GM12878 (cell line): ENCODE measurements at places on chromosomes 7 and 10.

GRCh38 chr10:18532881-18533535 is 118.4 kb downstream of the NSUN6 start:
- DNase-seq = no peak

- no peak for DNase-seq
These were observed 4.6 kb downstream of the CYP3A5 start for GRCh38 chr7:99674995-99675742.

- no peak for DNase-seq
These were observed 86.5 kb downstream of the TRIL start for GRCh38 chr7:28871631-28872030.

DNA sequence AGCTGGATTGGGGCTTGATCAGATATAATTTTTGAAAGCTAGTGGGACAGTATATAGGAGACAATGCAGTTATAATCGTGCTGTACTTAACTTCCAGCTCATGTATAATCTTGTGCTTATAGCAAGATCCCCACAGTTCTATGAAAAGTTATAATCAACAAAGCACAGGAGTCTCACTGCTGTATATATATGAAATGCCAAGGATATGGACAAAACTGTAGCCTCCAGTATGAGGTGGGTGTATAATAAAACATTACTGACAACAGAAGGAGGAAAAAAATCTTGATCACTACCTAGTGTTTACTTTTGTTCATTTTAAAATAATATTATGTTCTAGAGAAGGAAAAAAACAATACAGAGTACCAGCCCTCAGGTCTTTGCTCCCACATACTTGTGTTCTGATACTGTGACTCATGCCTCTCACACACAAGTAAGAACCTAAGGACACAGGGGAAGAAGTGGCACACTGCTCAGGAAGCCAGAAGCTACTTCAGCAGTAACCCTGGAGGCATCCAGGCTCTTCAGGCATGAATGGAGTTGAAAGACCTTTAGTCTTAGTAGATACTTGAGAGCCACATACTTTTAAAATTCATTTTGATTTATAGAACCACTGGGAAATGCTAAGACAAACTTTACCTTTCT is 265.7 kb upstream of the IMMP2L start:
- DNase-seq = no peak

DNA sequence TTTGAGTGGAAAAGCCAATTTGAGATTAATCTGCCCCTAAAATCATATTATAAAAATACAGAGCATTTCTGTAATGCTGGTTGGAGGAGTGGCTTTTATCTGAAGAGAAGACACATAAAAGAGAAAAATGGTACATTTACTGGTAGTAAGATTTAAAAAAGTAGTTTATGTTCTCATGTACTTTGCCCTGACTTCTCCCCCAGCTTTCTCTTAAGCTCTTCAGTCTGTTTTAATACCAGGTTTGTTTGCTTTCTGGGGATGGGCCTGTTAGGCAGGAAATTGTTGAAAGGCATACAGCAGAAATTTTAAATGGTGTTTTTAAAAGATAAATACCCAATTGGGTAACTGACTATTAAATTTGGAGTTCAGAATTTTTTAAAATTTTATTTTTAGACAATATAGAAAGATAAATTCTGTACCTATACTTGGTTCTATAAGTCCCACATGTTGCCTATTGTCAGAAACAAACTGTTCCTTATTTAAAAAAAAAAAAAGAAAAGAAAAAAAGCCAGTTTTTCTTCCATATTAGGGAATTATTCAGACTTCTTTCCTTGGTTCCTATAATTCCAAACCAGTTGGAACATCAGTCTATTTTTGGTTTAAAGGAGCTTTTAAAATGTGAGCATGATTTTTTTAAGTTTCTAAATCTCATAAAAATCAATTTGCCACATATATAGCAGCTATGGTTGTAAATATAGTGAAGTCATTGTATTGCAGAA is 136.6 kb downstream of the ARID5B start:
- no peak for DNase-seq

GRCh38 chr7:45404622-45405021 is 169.5 kb upstream of the ADCY1 start:
- DNase-seq = no peak

GRCh38 chr7:98073047-98073446 is 33.6 kb upstream of the LMTK2 start:
- DNase-seq = no peak

DNA sequence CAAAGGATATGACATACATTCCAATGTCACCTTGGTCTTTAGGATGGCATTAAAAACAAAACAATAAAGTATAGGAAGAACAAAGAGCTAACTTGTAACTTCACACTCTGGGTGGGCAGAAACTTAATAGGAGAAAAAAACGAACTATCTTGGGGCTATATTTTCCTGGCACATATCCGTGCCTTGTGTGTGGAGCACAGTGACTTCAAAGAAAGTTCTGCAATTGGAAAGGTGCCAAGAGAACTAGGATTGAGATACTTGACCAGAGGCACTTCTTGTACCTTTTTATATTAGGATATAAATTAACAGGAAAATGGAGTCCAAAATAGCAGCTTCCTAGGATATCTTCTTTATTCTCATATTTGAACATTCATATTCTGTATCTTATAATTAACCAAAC is 148.4 kb downstream of the SEMA3D start:
- DNase-seq = no peak

DNA sequence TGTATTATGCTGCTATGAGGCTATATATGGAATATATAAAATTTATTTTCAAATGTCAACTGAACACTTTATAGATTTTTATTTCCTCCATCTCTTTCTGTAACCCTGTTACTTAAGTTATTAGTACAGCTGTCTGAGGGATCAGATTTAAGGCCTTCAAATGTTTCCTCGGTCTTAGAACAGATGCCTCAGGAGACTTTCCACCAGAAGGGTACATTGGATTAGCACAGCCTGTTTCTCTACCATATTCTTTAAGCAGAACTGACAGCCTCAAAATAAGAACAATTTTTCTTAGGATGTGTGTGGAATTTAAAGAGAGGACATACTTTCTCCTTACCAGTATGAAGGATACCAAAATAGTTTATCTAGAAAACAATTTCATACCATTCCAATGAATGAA is 53.0 kb upstream of the HGF start:
- no peak for DNase-seq

GRCh38 chr10:5751601-5752253 is 61.5 kb downstream of the GDI2 start:
- no peak for DNase-seq

DNA sequence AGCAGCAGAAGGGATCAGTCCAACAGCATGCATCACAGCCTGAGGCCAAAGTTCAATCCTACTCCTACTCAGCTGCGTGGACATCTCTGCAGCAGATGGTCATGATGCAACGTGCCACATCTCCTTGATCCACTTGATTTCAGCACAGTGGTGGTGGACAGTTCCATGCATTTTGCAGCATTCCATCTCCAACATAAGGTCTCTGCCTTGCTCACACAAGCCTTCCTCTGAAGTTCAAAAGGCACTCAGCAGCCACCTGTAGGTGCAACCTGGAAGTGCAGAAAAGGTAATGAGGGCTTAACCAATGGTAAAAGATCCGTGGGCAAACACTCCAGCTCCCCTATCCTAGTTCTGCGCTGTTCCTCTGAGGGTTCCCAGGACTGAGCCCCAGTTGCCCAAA is 57.5 kb upstream of the CHCHD3 start:
- DNase-seq = no peak

GRCh38 chr10:43193496-43194080 is 55.3 kb downstream of the CSGALNACT2 start:
- DNase-seq = no peak

DNA sequence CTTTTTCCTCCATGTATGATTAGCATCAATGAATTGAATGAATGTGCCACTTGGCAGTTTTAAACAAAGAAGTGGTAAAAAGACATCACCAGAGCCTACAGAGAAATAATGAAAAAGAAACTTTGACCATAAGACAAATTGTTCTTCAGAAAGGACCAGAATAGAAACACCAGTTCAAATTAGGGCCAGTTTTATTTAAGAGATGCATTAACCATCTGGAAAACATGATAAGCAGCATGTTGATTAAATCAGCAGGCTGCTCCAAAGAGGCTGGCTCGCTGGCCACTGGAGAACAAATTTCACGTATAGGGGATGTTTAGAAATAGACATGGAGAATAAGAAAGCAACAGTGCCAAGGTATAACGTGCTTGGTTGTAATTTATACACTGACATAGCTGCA is 242.3 kb upstream of the AOAH start:
- no peak for DNase-seq

DNA sequence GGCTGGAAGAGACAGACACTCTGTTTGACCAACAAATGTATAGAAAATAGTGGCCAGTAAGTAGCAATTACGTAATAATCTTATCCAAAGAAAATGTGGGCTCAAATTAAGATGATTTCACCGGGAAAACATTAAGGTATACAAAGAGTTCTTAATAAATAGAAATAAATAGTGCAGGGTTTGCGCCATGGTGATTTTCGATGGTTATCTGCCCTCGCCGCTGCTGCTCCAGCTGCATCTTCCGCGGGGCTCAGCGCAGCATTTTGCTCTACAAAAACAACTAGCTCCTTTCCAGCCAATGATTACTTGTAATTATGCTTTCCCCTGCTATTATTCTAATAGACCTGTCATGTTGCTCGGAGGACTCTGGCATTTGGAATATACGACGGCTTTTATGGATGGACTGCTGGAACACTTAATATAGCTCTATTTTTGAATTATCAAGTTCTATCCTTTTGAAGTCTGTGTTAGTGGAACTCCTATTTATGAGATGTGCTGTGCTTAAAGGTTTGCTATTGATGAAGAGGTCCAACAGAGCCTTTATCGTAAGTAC is 103.8 kb downstream of the BUB3 start:
- DNase-seq = no peak
